ENCODE measurements at places on chromosomes 2 and 18. TPM values are rescaled to one million over a fixed set of nuclear protein-coding genes. Genes with fewer than 3 reads are reported as not detected.
A peak's percentile ranks its signal among the peaks of the same experiment; 100 is the strongest.

The ABCG5 gene
- total RNA-seq: 3.1 TPM

The SERPINB5 gene
- total RNA-seq: 0.14 TPM

The PTCD3 gene
- total RNA-seq: 64.0 TPM

The CRYGC gene
- total RNA-seq: not detected

The KIF3C gene
- 10.1 TPM for total RNA-seq

The XIRP2 gene
- 0.06 TPM for total RNA-seq

The PDE11A gene
- 2.8 TPM for total RNA-seq

The APLF gene
- total RNA-seq: 3.5 TPM

The SF3B1 gene
- 206 TPM for total RNA-seq

The SCN2A gene
- 1.7 TPM for total RNA-seq

The HMSD gene
- not detected for total RNA-seq

The SERPINB10 gene
- total RNA-seq: not detected

The IL36RN gene
- total RNA-seq: not detected

The WNT10A gene
- 0.12 TPM for total RNA-seq

The MC4R gene
- not detected for total RNA-seq

The GNAL gene
- 3.9 TPM for total RNA-seq

The CYP27C1 gene
- total RNA-seq: 0.26 TPM

The MAB21L4 gene
- total RNA-seq: 2.8 TPM

DNA sequence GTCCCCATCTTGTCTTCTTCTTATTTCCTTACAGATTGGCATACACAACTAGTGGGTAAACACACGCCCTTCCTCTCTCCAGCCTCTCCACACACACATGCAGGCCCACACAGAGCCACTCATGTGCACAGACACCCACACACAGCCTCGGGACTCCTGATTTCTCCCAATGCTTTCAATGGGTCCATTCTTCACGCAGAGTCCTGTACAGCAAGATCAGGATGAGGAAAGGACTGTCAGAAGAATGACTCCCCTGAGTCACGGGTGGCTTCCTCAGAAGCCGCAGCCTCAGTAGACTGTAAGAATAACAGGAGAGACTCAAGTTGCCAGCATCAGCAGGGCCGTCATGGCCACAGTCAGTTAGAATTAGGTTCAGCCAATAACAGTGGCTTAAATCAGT lies 109.1 kb upstream of the GLI2 start:
- DNase-seq: no peak

DNA sequence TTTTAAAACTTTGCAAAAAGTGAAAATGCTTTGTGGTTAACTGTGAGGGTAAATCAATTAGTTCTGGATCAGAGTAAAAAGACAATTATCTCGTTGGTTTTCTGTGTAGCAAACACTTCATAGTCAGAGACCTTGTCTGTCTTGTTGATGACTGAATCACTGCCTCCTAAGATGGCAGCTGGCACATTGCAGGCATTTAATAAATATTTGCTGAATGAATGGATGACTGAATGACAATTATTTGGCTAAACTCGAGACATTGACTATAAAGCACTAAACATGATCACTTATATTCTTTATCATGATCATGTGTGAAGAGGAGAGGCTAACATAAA lies 96.2 kb downstream of the MAIP1 start:
- DNase-seq: no peak

- DNase-seq: no peak
Measured at GRCh38 chr2:54624591-54625071, 98.8 kb upstream of the EML6 start.

DNA sequence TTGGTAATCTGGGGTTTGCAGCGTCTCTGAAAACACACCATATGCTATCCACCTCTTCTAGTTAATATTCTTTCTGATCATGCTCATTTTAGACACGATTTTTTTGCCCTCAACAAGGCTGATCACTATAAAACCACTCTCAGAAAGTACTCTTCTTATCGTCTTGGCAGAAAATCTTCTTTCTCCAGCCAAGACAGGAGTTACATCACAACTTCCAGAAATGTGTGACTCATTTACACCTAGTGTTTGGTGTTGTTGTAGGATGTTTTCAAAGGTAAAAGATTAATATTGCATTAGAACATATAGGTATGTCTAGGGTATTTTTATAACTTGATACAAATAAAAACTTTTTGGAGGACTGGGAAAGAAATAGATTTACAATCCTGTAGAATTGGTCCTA lies 138.5 kb upstream of the NETO1 start:
- no peak for DNase-seq

DNA sequence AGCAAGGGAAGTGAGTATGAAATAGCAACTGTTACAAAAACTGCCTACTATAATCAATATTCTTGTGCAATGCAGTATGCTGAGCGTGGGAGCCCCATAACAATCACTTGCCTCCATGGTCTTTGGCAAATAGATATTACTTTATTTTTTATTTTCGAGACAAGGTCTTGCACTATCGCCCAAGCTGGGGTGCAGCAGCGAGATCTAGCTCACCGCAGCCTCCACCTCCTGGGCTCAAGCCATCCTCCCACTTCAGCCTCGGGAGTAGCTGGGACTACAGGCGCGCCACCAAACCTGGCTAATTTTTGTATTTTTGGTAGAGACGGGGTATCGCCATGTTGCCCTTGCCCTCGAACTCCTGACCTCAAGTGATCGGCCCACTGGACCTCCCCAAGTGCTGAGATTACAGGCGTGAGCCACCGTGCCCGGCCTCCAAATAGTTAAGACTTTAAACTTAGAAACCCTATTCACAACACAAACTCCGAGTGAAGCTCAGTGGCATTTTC lies 1.2 kb upstream of the CCNT2 start:
- peak; percentile 11 for DNase-seq

- DNase-seq: no peak
Measured at GRCh38 chr2:98902209-98903063, 33.6 kb downstream of the CRACDL start.

- DNase-seq: no peak
Measured at GRCh38 chr2:181421131-181421458, 36.1 kb upstream of the ITGA4 start.

GRCh38 chr2:29495536-29496060 lies 380.4 kb downstream of the CLIP4 start:
- DNase-seq: no peak

DNA sequence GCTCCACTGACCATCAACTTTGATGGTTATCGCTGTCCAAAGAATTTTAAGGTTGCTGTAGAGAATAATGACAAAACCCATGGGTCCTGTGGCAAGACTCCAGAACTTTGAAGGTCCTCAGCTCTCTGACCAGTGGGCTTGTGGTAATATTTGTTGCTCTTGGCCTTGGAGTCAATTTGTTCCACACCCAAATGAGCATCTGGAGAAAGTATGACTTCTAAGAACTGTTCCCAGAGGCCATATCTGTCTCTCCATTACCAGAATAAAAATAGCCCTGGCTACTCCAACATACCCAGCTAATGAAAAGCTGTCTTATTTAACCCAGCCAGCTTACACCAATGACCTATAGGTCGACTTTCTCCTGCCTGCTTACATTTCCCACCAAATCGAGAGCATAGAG lies 466.4 kb downstream of the MEIS1 start:
- DNase-seq: peak; percentile 10

GRCh38 chr2:120826716-120827410 lies 91.2 kb downstream of the GLI2 start:
- no peak for DNase-seq

- no peak for DNase-seq
Measured at GRCh38 chr2:21761361-21761760, 637.6 kb downstream of the TDRD15 start.

- DNase-seq: no peak
Measured at GRCh38 chr2:138087751-138088593, 123.7 kb downstream of the HNMT start.

DNA sequence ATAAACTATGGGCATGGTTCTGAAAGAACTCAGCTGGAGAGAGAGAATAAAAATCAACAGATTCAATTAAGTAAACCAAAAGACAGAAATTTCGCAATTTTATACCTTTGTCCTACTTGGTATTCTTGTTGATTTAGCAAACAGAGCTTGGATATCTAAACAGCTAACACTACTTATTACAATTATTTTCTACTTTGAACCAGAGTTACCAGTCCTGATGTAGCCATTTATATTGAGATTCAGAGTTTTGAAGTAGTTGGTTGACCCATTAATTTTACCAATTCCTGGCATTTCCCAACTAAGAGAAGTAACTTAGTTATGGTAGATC lies 48.9 kb downstream of the ASXL2 start:
- DNase-seq: no peak

GRCh38 chr2:183149489-183149888 lies 25.2 kb downstream of the NUP35 start:
- no peak for DNase-seq

GRCh38 chr2:27756544-27757498 lies 14.7 kb upstream of the MRPL33 start:
- no peak for DNase-seq

DNA sequence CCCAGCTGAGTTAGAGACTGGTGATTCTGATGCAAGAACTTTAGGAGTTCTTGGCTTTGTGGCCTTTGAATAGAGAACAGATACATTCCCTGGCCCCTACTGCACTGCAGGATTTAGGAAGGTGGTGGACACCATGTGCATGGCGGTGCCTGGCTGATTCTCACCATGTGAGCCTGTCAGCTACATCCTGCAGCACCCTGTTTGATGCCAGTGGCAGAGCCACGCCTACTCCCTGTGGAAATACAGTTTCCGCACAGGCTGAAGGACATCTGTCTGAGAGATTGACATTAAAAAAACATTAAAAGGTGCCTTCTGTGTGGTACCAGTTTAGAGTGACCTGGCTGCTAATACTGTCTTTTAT lies 50.0 kb downstream of the KCNE4 start:
- no peak for DNase-seq

- no peak for DNase-seq
Measured at GRCh38 chr2:221124532-221125240, 447.4 kb downstream of the EPHA4 start.

DNA sequence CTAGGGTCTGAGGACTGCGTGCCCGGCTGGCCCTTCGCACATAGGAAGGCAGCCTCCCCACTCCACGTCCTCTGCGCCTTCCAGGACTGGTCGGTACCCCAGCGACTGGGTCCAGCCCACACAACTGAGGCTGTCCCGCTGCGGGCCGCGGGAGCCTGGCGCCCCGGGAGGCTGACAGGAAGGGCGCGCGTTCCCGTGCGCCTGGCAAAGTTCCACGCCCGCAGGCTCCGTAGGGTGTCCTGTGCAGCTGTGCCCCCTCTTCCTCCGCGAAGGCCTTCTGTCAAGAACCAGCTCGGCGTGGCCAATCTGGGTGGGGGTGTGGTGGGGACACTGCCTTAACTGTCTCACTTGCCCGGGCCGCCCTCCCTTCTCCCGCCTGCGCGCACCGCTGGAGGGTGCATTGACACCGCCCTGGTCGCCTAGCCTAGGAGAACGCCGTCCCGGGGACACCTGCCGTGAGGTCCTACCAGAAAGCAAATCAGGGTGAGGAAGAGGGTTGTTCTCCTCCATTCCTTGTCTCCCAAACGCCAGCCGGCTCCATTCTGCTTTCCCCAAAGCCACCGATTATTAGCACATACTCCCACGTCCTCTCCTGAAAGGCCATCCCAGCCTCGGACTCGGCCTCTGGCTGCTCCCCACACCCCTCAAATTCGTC lies 618 bp upstream of the LYPD1 start:
- peak; percentile 27 for DNase-seq

DNA sequence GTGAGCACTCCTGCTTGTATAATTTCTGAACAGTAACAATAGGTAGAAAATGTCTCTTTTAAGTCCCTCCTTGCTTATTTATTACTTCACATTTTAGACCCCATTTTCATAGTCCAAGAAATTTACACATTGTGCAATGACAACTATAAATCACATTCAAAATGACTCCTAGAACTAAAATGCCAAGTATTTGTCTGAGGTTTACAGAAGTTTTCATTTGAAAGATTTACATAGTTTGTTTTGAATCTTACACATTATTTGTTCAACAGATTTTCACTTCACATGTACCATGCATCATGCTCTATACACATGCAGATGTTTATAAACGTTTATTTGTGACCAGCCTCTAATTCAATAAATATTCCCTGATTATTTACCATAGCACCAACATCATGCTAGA lies 15.7 kb upstream of the TRIB2 start:
- no peak for DNase-seq

DNA sequence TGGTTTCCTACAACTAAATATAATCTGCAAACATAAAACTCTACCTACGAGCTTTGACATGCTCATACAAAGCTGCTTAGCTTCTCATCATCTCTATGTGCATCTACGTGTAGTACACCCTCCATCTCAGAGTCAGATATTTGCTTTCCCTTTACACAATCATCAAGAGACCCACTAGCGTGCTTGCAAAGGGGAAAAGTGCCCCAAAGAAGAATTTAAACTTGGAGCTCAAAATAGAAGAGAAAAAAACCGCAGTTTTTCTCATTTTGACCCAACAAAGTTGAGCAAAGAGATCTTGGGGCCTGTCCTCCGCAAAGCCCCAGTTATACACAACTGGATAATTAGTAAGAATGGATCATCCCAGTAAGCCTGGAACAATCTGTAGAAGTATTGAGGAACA lies 104.1 kb downstream of the PAX3 start:
- DNase-seq: no peak

DNA sequence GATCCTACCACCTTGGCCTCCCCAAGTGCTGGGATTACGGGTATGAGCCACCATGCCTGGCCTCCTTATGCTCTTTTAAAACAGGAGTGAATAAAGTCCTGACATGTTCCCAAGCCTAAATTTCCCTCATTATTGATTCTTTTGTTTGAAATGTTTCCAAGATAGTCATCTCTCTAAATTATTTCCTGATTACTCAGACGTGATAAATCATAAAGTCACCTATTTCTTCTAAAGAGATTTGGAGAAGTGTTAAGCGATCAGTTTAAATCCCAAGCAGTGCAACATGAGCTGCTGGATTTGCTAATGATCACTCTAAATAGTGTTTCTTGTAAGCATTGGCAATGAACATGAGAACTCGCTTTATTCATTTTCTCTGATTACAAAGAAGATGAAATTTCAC lies 51.8 kb downstream of the PMAIP1 start:
- DNase-seq: no peak

DNA sequence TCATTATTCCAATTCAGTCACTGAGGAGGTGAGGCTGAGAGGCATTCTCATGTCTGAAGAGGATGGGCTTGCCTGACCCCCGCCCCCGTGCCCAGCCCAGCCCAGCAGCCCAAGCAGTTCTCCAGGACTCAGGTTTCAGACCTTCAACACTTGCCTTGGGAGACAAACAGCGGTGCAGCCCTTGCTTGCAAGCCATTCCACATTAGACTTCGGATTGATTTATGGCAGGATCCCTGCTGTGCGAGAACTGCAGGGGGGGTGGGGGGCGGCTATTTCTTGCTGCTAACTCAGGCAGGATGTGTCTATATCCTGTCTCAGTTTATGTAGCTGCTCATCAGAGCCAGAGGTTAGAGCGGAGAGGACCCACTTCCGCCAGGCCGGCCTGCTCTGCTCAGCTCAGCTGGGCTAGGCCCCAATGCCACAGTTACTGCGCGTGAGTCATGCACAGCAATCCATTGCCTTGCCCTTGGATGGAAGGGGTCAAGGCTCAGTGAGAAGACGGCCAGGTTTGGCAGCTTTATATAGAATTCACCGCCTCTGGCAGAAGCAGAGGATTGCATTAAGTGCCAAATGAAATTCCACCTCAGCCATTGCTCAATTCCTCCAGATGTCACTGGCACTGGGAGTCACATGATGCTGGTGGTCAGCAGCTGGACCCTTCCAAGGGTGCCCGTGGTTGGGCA lies 1.8 kb downstream of the GYPC start:
- DNase-seq: peak; percentile 86

- DNase-seq: no peak
Measured at GRCh38 chr2:16071865-16072637, 131.7 kb downstream of the MYCN start.

- no peak for DNase-seq
Measured at GRCh38 chr2:191818133-191818532, 28.8 kb downstream of the CAVIN2 start.

All from mucosa of gallbladder (tissue), 1 donor.